ENCODE measurements at places on chromosomes 1 and 21. TPM values are rescaled to one million over a fixed set of nuclear protein-coding genes. Genes with fewer than 3 reads are reported as not detected.

DNA sequence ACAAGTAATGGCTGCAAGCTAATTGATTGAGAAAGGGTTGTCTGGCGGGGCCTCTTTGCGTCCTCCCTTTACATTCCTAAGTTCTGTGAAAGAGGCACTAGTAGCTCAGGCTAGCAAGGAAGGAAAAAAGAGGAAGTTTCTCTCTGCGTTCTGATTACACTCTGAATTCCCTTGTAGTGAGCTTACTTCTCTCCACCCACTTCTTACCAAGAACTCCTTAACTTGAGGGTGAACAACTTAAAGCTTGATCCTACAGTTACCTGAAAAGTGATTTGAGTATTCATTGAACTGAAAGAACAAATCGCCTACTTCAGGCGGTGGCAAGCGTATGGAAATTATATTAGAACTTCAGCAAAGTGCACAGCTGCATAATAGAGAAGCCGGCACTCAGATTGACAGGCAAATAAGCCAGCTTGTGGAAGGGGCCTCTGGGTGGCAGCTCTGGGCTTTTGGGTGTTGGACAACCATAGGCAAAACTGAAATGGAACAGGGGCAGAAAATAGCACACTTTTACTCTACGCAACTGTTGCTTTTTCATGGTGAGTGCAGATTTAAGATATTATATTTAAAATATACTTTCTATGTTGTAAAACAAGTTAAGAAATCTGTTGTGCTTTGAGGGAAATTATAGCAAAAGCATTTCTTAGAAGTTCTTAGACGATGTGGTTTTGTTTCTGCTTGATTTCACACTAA is 464.5 kb downstream of the USP25 start:
- DNase-seq, result no peak

DNA sequence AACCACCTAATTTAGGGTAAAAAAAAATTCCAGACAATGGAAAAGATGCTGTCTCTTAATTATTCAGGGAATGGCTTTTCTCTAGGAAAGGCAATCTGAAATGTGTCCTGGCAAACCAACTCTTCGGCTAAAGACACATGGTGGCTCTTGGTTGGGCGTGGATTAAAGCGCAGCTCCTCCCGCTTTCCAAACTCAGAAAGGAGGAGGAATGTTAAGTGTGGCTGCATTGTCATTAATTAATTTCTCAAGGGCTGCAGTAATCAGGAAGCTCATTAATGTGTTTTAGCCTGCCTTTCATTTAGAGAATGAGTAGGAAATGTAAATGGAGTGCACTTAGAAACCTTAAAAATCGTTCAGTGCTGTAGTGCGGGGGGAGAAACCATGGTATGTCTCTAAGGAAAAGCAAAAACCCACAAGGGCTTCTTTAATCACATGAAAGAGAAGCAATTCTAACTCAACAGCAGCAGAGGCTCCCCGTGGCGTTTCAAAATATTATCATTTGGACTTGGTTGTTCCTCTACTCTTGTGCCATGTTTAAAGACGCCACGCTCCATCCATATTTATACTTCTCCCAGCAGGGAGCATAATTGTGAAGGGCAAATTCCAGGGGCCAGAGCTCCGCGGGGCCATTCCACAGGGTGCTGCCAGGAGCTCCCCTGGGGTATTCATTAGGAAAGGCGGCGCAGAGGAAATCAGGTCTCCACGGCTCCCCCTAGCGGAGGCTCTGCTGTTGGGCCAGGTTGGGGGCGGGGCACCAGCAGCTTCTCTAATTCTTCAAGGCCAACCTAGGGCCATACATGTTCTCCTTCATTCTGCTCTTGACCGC is 91.9 kb upstream of the SSX2IP start:
- DNase-seq, result peak; percentile 78

- DNase-seq, result peak; percentile 43
These were observed 7.8 kb downstream of the CAPZB start for GRCh38 chr1:19477284-19478249.

GRCh38 chr1:201128476-201128875 is 1.5 kb upstream of the ASCL5 start:
- no peak for DNase-seq

DNA sequence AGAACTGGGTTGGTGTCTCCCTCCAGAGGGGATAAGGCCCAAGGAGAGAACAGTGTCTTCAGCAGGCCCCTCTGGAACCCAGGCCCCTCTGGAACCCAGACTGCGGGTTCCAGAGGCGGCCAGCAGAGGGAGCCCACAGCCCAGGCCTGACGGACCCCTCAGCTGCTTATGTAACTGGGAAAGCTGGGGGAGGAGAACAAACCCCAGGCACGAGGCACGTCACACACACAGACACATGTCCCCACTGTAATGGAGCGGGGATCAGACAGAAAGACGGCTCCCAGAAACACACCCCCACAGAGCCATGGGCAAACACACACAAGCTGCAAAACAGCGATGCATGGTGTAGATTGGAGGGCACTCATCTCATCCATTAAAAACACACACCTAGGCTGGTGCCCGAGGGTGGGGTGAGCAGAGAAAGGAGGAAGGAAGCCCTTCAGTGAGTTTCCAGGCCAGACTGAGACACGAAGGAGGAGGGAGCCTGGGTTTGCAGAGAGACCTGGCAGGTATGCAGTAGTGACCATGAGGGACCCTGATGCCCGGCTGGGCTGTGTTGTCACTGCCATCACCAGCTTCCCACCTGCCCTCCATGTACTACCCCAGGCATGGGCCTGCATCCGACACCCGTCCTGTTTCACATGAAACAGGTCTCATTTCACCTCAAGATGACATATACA is 2.8 kb upstream of the IGSF8 start:
- peak; percentile 72 for DNase-seq

GRCh38 chr1:59062743-59063142 is 234.2 kb upstream of the FGGY start:
- no peak for DNase-seq

DNA sequence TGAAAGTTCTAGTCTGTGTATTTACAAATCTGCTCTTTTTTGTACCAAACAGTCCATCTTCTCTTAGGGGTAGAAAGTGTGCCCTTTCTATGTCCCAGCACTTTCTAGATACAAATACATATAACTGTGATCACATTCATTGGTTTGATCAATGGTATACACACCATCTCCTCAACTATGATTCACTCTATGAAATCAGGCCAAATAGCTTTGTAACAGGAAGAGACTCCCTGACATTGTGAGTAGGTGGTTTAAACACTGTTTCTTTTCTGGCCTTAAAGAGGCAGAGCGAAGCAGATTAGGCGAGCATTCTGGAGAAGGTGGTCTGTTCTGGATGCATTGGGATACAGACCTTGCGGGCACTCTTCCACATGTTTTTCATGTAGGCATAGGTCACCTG is 39.3 kb upstream of the EXOSC10 start:
- DNase-seq, result no peak

DNA sequence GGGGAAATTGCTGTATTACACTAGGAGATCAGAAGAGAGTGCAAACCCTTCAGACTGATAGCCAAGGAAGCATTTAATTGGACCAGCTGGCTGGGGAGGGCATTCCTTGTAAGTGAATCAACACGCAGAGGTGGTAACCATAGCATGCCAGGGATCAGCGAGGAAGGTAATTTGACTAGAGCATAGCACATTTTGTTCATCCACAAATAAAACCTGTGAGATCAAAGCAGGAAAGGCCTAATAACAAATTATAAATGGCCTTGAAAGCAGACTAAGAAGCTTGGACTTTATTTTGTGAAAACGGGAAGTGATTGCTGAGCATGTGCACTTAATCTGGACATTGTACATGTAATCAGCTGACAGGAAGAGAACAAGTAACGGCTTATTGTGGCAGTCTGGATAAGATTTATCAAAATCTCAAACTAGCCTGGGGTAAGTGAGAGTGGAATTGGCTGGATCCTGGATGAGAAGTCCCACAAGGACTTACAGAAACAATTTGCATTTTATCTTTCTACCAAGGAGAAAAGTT is 11.7 kb upstream of the CD55 start:
- no peak for DNase-seq

DNA sequence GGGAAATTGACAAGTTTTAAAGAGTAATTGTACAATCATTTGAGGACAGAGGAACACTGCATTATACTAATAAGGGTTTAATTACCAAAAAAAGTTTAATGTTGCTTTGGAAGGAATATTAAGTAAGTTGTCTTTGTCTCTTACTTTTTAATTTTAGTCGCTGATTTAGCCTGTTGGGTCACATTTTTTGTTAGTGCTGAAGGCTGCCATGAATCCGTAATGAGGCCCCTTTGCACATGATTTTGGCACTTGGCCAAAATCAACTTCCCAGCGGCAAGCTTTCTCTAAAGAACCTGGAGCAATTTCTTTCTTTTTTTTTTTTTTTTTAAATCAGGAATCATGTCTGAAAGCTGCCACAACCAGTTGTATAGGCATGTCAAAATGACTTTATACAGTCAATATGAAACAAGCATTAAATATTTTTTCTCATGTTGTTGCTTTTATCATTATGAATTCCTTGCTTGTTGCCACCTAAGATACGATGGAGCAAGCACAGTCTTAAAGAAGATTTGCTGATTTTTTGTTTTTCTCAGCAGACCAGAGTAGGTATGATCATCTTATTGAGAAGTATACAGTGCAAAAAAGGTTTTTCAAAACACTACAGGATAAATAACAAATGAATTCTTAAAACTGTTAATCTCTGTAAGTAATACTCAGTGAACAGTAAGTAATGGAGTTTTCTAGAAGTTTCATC is 690.4 kb downstream of the USP25 start:
- DNase-seq, result no peak

GRCh38 chr1:160465123-160465522 is 57.9 kb downstream of the SLAMF6 start:
- DNase-seq, result no peak

GRCh38 chr1:10057343-10057742 is 24.6 kb downstream of the UBE4B start:
- DNase-seq, result no peak

DNA sequence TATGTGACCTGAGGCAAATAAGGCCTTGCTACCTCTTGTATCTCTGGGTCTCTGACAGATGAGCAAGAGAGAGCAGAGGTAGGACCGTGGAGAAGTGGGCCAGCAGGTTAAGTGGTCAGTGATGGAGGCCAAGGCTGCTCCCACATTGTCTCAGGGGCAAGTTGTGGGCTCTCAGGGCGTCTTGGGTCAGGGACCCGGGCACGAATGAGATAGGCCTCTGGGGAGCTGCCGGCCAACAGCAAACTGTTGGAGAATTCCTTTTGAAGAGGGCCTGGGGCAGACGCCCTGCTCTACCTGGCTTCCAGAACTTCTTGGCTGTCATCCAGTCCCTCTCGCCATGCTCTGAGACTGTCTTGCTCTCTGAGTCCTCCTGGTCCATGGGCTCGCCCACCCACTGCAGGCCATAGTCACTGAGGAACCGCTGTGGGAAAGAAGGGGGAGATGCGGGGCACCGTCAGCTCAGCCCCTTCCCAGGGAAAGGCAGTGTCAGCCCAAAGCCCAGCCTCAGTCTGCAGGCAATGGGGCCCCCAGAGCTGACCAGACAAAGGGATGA is 12.4 kb downstream of the UBXN11 start:
- no peak for DNase-seq

GRCh38 chr1:8701794-8702471 is 115.5 kb downstream of the RERE start:
- no peak for DNase-seq

DNA sequence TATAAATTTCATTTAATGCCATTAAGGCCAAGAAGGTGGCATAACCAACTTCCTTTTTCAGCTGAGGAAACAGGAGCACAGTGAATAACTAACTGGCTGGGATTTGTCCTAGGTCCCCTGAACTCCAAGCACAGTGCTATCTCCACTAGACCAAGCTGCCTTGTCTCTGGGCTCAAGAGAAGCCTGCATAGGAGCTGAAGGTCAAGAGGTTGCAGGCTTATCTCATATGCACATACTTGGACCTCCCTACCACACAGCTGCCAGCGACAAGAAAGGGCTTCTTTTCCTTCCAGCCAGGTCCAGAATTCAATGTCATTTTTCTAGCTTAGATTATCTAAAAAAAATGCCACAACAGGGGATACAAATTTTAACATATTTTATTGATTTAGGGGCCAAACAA is 27.1 kb downstream of the AK2 start:
- no peak for DNase-seq

DNA sequence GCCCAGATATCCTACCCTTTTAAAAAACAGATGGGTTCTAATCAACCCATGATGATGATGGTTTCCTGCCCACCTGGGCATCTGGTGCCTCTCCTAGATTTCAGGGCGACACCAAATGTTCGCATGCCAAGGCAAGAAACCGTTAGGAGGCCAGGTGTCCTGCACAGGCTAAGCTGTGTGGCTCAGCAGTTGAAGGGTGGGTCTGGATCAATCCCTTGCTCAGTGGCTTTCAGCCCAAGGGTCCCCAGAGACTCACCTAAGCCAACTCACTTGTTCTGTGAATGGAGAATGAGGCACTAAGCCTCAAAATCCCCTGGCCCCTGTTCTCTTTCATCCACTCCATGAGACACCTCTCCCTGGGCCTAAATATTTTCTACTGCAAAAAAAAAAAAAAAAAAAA is 169.1 kb upstream of the EDN2 start:
- DNase-seq, result no peak

DNA sequence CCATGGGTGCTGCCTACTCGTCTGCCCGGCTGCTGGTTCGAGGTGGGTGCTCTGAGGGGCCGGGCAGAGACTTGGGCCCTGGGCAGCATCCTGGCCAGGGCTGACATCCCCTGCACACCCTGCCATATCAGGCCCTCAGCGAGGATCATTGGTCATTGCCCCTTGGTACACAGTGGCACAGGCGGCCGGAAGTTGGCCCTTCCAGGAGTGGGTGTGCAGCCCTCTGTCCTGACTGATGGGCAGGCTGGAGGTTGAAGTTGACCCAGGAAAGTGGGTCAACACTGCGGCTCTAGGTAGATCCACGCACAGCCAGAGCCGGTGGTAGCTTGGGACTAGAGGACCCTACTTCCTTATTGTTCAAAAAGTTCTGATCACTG is 72.9 kb downstream of the TRIM11 start:
- no peak for DNase-seq

DNA sequence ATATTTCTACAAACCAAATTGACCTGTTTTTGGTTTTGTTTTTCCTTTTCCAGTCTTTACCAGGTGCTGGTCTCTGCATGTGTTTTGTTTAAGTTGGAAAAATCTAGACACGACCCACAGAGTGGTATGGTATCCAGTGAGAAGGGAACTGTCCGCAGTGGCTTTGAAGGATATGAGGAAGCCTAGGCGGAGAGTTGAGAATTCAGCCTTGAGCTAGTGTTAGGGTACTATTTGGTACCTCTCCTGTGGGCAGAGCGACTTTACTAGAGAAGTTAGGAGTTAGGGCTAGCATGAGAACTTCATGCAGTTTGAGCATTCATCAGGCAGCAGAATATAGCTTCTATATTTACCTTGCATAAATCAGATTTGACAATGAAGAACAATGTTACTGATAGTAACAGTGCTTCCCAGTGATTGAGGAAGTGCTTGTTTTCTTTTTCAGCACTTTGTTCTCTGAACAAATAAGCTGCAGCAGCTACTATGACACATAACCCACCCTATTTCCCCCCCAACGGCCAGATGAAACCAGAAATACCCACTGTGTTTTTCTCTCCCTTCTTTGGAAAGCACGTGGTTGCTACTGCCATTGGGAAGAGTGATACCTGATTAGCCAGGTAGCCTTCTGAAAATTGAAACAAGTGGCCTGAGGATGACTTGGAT is 19.0 kb downstream of the MRPS6 start:
- DNase-seq, result no peak

The BSND gene
- not detected for total RNA-seq

The TMEM82 gene
- not detected for total RNA-seq

The ARV1 gene
- total RNA-seq, result 14.2 TPM

The HSD3B1 gene
- not detected for total RNA-seq

The SLC25A33 gene
- total RNA-seq, result 3.1 TPM

The HAO2 gene
- not detected for total RNA-seq

The SMAP2 gene
- total RNA-seq, result 123 TPM

Data from CD4-positive, alpha-beta memory T cell (primary cell).